ENCODE measurements at places on chromosomes 11 and 22. TPM values are rescaled to one million over a fixed set of nuclear protein-coding genes. Genes with fewer than 3 reads are reported as not detected.

DNA sequence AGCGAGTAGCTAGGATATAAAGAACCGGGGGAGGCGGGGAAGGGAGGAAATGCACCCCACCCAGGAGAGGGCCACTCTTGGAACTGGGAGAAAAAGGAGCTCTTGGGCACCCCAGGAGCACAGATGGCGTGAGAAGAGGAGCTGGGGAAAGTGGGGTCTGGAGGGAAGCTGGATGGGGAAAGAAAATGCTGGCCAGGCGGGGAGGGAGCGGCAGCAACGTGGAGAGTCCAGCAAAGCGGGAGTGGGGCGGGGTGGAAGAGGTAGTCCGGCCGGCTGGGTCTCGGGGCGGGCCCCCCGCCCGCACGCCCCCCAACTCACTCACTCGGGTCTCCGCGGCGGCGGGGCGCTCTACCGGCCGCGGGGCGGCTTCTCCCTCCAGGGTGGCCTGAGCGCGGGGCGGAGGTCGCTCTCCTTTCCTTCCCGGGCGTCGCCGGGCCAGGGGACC, 522 bp downstream of the TOB2 start:
- DNase-seq: peak; percentile 39

- no peak for DNase-seq
Observed at GRCh38 chr11:60182541-60183330, at the start of gene MS4A6A. Gene MS4A6A (minus strand): TSS chr11:60183083. CDS start chr11:60181727, 1,356 bp downstream.

DNA sequence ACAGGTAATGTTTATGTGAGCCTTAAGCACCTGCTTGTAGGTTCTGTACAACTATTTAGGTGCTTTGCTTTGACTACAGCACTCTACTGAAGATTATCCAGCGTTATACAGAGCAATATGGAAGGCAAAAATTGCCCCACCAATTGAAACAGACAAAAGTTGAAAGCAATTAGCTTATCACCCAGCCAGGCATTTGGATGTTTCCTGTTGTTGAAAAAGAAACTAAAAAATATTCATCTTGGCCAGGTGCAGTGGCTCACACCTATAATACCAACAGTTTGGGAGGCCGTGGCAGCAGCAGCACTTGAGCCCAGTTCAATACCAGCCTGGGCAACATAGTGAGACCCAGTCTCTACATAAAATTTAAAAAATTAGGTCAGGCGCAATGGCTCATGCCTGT, 18.5 kb downstream of the ATL3 start:
- DNase-seq: no peak

- DNase-seq: no peak
Observed at GRCh38 chr11:6402061-6402470, 11.8 kb downstream of the SMPD1 start.

Gene JAML
- 27.8 TPM for total RNA-seq

- no peak for DNase-seq
Observed at GRCh38 chr11:108253176-108253575, 30.3 kb downstream of the ATM start.

Gene EHD1
- 246 TPM for total RNA-seq

GRCh38 chr11:69382131-69383128, 88.5 kb downstream of the MYEOV start:
- peak; percentile 61 for DNase-seq

Gene FOLR3
- total RNA-seq: not detected

Gene TMEM191B
- 8.5 TPM for total RNA-seq

DNA sequence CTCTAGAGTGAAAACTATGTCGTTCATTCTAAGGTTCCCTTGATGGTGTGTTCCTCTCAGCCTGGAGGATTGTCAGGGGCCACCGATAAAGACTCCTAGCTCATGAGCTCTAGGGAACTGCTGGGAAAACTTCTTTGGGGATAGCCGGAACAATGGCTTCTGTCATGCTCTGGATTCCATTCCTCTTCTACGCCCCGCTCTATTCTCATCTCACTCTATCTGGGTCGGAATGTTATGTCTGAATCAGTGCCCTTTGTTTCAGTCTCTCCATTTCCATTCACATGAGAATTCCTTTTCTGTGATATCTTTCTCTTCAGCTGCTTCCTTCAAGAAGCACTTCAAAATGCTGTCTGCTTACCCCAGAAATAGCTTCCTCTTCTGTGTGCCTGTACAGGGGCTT, 16.9 kb upstream of the SLCO2B1 start:
- DNase-seq: no peak

DNA sequence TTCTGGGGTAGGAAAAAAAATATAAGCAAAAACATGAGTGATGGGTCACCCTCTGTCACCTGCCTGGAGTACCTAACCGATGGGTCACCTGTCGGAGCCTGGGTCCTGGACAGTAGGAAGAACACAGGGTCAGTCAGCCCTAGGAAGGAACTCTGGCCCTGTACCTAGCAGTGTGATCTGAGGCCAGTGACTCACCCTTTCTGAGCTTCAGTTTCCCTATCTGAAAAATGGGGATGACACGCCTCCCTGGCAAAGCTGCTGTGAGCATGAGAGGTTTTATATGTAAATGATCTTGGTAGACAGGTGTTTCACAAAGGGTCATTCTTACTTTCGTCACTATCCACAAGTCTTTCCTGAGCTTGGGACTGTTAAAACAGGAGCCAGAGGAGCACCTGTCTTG, 182.0 kb downstream of the ST3GAL4 start:
- no peak for DNase-seq

GRCh38 chr11:117839936-117840813, 15.6 kb upstream of the FXYD2 start:
- DNase-seq: peak; percentile 10

- no peak for DNase-seq
Observed at GRCh38 chr11:61278001-61278470, 17.1 kb downstream of the VWCE start.

Gene UBASH3B
- total RNA-seq: 33.5 TPM

GRCh38 chr22:25892678-25893077, 150.7 kb downstream of the MYO18B start:
- DNase-seq: no peak

DNA sequence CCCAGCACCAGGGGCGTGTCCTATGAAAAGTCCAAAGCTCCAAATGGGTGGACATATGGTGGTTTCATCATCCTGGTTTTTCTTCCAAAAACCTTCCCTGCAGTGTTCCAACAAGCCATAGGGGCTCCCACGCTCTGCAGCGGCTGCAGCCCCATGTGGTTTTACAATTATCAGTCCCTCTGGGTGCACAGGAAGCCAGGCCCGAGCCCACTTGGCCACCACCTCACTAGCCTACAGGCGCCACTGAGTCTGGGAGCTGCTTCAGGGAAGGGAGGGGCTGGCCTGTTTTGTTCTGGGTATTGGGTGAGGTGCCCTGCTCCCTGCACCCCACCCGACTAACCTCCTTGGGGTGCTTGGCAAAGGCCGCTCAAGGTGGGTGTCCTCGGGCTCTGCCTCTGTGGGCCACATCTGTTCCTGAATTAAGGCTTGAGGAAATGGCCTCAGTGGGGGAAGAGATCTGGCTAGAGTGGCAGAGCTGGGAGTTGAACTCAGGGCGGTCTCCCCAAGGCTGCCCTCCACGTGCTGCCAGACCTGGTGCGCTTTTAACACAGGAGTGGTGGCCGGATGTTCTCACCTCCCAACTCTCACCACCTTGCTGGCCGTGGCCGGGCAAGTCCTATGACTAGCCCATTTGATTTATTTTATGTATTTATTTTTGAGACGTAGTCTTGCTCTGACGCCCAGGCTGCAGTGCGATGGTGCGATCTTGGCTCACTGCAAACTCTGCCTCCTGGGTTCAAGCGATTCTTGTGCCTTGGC, 5.3 kb upstream of the CDC42BPG start:
- DNase-seq: no peak

- DNase-seq: no peak
Observed at GRCh38 chr11:121268581-121268980, 24.0 kb upstream of the SC5D start.

- no peak for DNase-seq
Observed at GRCh38 chr22:46511151-46512038, 26.0 kb downstream of the CELSR1 start.

Gene RBMXL2
- not detected for total RNA-seq

DNA sequence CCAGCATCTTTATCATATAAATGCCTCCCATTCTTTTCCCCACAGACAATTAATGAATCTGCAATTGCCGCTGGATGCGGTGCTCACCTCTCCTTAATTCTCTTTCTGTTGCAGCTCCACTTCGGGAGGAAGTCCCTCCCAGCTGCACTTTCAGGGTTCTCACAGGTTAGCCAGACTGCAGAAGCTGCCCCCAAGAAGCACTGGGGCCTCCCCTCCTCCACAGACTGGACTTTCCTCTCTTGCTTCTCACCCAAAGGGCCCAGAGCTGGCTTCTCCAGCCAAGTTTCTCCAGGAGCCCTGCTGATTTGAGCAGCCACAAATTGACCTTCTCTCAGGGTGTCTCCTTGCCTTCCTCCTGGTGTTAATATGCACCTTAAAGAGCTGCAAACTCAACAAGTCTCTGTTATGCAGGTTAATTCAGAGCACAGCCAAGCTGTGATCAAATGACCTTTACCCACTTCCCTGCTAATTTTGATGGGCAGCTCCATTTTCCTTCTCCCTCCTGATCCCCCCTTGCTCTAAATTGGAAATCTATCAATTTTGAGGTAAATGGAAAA, 298.9 kb downstream of the BUD13 start:
- no peak for DNase-seq

Gene LPXN
- 92.5 TPM for total RNA-seq

- no peak for DNase-seq
Observed at GRCh38 chr11:44519989-44520737, 45.3 kb upstream of the CD82 start.

- no peak for DNase-seq
Observed at GRCh38 chr11:102279641-102280170, 37.6 kb upstream of the BIRC3 start.

DNA sequence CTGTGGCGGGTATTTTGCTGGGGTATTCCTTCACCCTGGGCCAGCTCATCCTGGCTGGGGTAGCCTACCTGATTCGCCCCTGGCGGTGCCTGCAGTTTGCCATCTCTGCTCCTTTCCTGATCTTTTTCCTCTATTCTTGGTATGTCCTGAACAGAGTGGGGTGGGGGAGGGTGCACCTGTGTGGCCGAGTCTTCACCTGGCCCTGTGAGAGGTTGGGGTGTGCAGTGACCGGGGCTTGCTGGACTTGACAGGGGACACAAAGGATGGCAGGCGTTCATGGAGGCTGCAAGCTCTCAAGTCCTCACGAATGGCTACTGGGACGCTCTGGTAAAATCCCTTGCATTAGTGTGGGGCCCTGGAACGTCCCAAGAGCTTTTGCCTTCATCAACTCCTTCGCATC, 39.3 kb downstream of the CAPN1 start:
- no peak for DNase-seq

DNA sequence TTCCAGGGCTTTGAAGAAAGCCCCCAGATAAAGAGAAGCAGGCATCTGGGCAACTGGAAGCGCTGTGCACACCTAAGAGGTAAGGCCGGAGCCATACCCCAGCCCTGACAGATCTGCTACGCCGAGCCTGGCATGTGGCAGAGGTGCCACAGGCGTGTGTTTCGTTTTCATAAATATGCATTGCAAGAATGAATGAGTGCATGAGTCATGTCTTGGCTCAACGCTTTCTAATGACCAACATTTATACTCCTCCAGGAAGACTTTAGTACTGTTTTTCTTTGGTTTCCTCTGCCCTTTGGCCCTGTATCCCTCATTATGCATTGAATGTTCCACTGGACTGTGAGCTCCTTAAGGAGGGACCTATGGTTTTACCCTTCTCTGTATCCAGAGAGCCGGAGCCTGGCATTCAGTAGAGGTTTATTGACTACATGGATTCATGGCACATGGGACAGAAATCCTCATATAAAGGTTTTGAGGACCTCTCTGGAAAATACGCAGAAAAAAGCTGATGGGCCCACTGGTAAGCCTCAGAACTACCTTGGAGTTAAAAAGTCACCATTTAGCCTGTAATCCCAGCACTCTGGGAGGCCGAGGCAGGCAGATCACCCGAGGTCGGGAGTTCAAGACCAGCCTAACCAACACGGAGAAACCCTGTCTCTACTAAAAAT, 38.9 kb upstream of the CSNK2A3 start:
- DNase-seq: no peak

- no peak for DNase-seq
Observed at GRCh38 chr11:66334605-66335442, 1.4 kb downstream of the RIN1 start.

Gene EIF1AD
- 74.2 TPM for total RNA-seq

GRCh38 chr11:84381666-84382065, 1095.5 kb upstream of the CCDC90B start:
- DNase-seq: no peak

GRCh38 chr11:70103256-70103975, 25.3 kb downstream of the ANO1 start:
- no peak for DNase-seq

Gene DGCR6
- total RNA-seq: 8.2 TPM

DNA sequence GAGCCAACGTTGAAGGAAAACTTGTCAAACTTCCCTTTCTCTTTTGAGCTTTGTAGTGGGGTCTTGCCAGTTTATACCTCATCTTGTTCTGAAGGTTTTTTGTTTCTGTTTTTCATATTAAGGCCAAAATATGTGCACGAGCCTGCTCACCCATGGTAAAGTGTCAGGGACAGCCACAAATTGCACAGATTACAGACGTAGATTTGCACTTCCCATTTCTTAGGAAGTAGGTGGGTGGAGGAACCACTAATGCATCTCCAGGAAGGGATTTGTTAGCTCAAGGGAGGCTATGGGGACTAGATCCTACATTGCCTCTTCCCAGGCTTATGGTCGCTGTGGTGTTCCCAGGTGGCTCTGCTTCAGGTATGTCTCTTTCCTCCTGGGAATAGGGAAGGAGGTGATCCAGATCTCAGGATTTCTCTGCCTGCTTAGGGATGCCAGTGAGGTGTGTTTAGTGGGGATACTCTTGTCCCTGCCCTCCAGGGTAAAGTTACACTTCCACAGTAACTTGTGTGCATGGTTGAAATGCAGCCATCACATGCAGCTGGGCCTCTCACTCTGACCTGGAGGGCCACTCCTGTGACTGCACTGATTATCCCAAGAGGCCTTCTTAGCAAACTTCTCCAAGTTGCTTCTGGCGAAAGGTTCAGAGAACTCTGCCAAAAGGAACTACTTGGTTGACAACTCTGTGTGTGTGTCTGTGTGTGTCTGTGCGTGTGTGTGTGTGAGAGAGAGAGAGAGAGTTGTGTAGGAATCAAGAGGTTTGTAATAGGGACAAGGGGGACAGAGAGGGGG, 9.8 kb downstream of the PPFIBP2 start:
- DNase-seq: no peak

Gene BLID
- total RNA-seq: not detected

GRCh38 chr22:34072585-34072984, 152.3 kb upstream of the LARGE1 start:
- no peak for DNase-seq

- no peak for DNase-seq
Observed at GRCh38 chr11:109853156-109853776, 239.9 kb upstream of the ZC3H12C start.

- DNase-seq: no peak
Observed at GRCh38 chr11:96655474-96655873, 265.7 kb downstream of the JRKL start.

GRCh38 chr11:123364080-123364479, 66.0 kb upstream of the GRAMD1B start:
- DNase-seq: no peak

DNA sequence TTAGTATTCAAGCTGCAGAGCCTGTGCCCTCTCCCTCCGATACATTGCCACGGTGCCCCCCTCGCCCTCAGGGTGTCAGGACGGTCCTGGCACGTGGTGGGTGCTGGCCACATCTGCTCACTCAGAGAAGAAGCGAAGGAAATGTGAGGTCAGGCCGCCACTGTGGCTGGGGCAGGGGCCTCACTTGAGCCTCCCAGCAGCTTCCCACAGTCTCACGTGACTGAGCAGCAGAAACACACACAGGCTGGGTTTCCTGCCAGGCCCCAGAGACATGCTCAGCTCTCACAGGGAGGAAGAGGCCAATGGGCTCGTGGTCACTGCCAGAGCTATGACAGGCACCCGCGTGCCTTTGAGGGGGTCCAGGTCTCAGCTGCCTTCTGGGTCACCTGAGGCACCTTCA, 37.9 kb upstream of the PRR5 start:
- peak; percentile 76 for DNase-seq

Gene C11orf71
- total RNA-seq: 13.1 TPM
